SK-N-SH treated with all-trans-retinoic acid at 6 μM for 48 hours (cell line): ENCODE measurements at places on chromosomes 12 and 14.

- ATAC-seq = no peak
Measured at GRCh38 chr12:92389466-92389865, 243.8 kb upstream of the BTG1 start.

DNA sequence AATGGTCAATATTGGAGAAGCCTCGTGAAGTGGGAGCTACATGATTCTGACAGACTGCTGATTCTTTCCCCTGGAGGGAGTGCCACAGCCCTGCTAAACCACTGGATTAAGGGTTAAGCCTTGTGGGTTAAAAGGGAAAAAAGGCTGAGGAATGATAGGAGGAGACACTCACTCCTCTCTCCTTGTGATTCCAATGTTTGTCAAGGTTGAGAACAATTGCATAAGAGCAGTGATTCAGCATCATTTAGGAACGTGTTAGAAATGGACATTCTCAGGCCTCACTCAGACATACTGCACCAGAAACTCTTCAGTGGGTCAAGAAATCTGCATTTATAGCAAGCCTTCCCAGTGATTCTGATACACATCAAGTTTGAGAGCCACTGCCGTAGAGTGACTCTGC, 87.8 kb upstream of the GZMB start:
- ATAC-seq = no peak

DNA sequence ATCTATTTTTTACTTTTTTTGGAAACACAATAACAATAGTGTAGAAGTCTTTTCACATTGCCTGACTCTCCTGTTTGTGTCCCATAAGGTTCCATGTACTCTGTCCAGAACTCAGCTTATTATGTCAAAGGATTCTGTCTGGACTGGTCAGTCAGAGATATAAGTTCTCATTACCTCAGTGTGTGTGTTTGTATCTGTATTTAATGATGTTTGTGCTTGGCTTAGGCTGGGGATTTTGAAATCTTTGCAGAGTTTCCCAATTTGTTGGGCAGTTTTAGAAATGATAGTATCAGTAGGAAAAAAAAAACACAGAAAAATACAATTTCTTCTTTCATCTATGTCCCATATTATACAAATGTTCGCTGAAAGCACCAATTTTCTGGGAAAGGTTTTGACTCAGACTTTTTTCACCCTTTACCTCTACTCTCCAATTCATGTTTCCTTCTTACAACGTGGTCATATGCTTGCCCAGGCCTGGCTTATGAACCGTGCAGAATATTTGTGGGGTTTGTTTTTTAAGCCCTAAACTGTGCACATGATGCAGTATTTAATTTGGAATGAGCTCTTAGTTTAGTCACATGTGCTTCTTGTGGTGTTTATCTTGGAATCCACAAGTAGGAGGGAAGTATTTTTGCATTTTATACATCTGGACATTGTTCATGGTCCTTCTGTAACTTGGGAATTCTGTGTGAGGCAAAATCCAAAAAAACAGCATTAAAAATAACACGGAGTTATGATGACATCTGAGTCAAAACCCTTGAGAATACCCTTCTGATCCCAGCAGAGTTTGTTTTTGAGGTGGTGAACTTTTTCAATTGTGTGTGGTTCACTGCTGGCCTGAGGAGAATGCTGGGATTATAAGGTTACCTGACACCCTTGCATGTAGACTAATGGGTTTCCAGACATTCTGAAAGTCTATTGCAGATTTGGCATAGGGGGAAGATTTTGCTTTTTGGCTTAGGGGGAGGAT, 121.2 kb downstream of the RAD51B start:
- ATAC-seq = peak; percentile 69

DNA sequence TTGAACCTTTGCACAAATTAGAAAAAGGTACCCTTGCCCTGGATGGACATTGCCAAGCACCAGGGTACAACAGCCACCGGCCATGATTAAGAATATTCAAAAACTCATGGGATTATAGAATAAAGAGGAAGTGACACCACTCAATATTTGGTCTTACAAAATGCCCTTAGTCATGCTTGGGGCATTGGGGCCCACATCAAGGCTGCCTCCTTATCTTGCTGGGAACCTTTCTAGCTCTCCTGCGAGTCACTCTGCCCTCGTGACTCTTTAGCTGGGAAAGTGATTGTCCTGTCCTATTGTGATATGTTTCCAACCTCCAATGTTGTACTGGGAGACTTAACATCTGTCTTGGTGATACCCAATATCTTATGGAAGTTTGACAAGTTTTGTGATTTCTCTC, 57.8 kb downstream of the GTF2A1 start:
- ATAC-seq = no peak

DNA sequence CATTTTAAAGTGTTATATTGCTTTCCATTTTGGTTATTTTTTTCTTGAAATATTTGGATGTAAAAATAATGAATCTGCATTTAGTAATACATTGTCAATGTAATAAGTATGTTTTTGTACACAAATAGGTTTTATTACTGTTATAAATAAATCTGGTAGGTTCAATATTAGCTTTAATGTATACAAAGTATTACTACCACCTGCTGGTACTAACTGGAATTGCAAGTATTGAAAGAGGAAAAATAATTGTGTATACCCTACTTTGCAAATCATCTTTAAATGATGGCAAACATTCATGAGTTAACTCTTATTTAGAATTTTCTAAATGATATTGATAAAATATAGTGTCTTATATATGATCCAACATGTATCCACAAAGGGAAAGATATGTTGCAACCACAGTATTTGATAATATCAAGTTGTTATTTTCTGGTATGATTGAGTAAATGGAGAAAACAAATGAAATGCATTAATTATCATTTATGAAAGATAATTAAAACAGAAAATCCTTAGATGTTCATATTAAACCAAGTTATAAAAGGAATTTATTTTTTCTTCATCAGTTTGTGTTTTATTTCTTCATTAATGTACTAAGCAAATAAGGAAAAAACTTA, 3.2 kb downstream of the OR4K2 start:
- no peak for ATAC-seq

DNA sequence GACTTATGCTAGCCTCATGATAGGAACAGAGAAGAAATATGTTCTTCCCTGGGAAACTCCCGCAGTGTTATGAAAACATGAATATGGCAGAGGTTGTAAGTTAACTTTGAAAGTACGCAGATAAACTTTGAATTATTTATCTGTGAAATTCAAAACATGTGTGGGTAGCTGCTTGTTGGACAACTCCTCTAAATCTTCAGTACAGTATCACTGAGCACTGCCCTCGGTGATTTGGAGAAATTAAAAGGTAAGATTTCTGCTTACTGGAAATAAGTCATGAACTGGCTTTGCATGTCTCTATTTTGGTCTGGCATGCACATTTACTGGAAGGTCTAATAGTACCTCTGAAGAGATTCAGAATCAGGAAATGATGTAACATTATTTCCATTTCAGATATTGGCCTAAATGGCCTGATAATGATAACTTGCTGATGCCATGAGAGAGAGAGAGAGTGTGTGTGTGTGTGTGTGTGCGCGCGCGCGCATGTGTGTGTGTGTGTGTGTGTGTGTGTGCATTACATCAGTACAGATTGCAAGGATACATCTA, 1441.9 kb upstream of the FLRT2 start:
- no peak for ATAC-seq

- ATAC-seq = no peak
Measured at GRCh38 chr12:58313091-58313855, 371.9 kb downstream of the ATP23 start.
